ENCODE measurements at places on chromosomes 7 and 10.

GRCh38 chr10:63262430-63263073, 129.4 kb downstream of the NRBF2 start:
- DNase-seq: no peak

- DNase-seq: no peak
Measured at GRCh38 chr7:29248713-29249382, 54.3 kb downstream of the CHN2 start.

DNA sequence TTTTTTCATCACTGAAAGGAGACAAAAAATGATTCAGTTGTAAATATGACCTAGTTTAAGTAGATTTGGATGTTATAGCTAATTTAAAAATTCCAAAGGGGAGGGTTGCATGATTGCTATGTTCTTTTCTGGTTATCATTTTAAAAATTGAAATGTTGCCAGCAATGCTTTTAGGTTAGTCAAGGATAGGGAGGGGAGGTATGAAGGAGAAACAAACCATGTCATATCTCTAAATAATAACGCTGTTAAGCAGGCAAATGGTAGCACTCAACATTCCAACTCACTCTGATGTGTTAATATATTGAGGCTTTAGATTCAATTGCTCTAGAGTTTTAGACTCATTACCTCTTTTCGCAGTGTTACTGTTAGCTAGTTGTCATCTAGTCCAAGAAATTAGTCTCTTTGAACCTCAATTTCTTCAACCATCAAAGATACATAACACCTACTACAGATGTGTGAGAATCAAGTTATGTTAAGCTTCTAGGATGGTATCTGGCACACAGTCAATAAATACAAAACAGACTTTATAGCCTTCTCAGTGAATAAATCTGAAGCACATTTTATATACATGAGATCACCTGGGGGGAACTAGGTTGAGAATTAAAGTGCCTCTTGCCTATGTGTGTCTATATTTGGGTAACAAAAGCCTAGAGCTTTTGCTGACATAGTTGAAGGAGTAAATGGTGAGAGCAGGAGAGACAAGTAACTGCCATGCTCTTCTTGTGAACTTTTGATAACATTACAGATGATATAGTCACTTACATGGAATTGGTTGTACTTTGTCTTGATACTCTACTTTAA, 124.9 kb downstream of the CSTF2T start:
- no peak for DNase-seq

DNA sequence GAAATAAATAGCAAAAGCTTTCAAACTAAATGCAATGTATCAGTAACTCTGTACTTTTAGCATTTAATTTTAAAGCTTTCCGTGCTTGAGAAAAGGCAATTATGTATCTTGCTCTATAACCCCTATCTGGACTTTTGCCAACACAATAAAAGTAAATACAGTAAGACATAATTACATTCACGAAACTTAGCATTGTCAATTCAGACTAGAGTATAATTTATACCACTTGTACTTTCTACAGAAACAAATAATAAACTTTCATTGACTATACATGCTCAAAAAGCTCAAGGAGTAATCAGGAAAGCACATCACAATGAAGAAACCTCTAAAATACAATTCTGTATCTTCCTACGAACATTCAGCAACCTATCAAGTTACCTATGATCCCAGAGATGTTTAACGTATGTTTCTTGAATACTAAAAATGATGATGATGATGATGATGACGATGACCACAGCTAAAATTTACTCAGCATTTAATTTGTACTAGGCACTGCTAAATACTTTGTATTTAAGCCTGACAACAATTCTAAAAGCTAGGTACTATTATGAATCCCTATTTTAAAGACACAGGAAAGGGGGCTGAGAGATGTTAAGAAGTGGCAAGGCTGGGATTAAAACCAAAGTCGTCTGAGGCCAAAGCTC, 44.9 kb downstream of the MINDY3 start:
- DNase-seq: no peak

DNA sequence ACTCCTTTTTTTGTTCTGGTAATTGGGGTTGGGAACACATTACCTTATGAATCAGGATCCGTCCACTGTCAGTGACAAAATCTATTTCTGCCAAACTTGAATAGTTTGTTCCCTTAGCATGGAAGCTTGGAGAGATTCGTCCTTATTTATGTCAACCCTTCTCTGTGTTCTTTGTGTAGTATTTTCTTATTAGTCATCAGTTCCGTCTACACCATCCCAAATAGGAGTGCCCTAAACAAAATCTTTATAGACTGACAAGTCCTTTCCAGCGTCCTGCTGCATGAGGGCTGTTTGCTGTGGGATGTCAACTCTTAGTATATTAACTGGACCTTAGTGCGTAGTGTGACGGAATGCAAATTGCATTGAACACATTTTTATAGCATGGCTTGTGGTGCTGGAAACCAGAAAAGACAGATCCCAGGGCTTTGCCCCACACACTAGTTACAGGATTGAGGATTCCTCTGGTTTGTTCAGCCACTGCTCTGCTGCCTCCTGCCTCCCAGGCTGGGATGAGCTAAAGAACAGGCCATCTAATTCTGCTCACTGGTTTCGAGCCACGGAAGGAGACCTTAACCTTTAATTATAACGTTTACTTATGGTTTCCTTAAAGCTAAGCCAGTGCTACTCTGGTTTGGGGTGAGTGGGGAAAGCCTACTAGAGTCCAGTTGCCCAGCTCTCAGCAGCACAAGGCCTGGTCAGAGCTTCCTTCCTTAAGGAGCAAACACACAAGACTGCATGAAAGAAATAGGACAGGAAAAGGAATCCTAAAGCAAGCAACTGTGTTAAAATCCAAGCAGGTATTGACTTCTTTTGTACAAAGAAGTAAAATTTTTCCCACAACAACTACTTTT, 194.4 kb downstream of the CCSER2 start:
- no peak for DNase-seq

DNA sequence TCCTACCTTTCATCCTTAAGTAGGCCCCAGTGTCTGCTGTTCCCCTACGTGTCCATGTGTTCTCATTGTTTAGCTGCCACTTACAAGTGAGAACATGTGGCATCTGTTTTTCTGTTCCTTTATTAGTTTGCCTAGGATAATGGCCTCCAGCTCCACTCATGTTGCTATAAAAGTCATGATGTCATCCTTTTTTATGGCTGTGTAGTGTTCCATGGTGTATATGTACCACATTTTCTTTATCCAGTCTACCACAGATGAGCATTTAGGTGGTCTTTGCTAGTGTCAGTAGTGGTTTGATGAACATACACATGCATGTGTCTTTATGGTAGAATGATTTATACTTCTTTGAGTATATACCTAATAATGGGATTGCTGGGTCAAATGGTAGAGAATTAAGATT, 146.2 kb upstream of the SLC26A5 start:
- no peak for DNase-seq

GRCh38 chr10:26860102-26860442, 686 bp downstream of the ABI1 start:
- DNase-seq: peak; percentile 26

- no peak for DNase-seq
Measured at GRCh38 chr7:92697414-92697813, 107.2 kb upstream of the FAM133B start.

GRCh38 chr10:75375838-75376237, 25.7 kb downstream of the ZNF503 start:
- DNase-seq: no peak

DNA sequence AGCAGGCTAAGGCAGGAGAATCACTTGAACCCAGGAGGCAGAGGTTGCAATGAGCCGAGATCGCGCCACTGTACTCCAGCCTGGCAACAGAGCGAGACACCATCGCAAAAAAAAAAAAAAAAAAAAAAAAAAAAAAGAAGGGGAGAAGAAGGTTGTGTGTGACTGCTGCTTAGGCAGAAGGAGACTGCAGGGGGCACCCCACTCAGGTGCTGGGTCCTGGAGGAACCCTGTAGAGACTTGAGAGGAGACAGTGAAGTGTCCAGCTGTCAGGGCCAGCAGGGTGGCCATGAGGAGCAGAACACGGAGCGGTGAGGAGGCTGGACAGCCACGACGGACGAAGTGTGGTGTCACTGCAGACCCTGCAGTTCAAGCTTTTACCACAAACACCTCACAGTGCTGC, 99.0 kb upstream of the NMT2 start:
- DNase-seq: no peak

GRCh38 chr10:69318867-69319727, 40.8 kb downstream of the HK1 start:
- peak; percentile 54 for DNase-seq

- DNase-seq: no peak
Measured at GRCh38 chr7:129262324-129262723, 37.5 kb downstream of the AHCYL2 start.

DNA sequence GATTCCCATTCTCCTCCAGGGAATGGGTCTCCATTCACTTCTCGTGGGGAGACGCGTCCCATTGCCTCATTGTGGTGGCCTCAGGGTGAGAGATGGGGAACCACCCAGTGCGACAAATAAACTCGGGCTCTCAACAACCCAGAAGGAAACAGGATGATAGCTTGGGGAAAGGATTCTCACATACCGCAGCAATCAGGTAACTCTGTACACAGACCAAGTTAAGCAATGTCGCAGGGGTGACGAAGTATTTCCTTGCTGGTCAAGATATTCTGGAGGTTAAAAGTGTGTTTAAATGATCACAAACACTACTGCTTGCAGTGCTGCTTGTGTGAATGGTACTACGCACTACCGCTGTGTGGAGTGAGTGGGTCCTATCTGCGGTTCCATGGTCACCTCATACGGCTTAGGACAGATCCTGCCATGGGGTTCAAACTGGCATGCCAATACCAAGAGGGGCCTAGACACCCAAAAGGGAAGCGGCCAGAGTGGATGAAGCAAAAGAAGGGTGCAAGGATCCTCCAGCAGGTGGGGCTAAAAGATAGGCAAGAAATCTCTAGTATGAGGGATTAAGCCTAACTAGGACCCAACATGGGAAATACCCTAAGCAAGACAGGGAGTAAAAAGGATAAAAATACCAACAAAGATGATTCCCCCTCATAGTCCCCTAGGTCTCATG, 143.8 kb upstream of the TMEM106B start:
- DNase-seq: peak; percentile 42

GRCh38 chr7:104664648-104665047, 336.2 kb downstream of the LHFPL3 start:
- DNase-seq: no peak

DNA sequence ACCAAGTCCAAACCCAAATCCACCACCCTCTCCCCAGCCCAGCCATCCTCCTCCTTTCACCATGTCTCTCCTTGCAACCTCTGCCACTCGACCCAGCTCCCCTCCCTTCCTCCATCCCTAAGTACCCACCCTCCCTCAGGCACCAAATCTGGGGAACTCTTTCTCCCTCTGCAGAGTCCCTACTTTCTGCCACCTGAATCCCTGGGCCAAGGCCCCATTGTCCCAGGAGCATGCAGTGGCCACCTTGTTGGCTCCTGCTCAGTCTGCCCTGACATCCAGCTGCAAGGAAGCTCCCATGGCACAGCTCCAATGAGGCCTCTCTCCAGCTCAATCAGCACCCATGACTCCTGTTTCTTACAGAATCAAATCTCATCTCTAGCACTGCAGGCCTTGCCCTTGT, 5.5 kb upstream of the UNC5B start:
- DNase-seq: no peak

DNA sequence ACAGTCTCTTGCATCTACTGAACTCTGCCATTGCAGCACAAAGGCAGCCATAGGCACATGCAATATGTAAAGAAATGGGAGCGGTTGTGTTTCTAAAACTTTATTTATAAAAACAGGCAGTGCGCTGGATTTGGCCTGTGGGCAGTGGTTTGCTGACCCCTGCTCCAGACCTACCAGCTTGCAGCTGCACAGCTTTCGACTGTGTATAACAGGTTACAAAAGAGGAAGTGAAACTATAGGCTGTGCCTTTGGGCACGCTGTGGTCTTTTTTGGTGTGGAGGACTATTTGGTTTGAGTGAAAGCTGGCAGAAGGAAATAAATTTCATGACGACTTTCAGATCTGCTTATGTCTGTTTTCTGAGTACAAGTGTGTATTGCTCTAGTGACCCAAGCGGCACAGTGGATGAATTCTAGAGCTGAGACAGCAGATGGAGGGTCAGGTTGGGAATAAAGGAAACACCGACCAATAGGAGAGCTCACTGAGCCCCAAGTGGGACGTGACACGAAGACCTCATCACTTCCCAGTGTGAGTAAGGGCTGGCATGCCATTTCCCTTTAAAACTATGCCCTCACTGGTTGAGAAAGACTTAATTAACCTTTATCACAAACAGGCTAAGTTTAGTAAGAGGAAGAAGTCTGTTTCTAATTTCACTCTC, 152.7 kb downstream of the ANK3 start:
- DNase-seq: no peak

- DNase-seq: no peak
Measured at GRCh38 chr10:78605800-78606350, 462.9 kb upstream of the ZMIZ1 start.

DNA sequence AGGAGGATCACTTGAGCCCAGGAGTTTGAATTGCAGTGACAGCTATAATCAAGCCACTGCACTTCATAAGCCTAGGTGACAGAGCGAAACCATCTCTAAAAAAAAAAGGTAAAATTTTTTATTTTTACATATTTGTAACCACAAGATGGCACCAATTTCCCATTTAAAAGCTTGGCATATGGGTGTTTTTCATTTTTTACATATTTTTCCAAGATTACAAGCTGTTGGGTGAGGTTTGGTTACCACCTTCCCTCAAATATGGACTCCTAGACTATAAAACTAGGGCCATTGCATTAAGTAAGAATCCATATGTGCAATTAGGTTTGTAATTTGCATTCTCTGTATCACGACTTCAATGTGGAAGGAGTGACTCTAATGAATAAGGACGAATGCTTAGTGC, 129.3 kb upstream of the ACBD5 start:
- DNase-seq: no peak

GRCh38 chr10:129433266-129433665, 33.8 kb upstream of the MGMT start:
- DNase-seq: no peak

GRCh38 chr10:44932517-44933450, 21.6 kb downstream of the TMEM72 start:
- DNase-seq: peak; percentile 70

GRCh38 chr10:56593120-56593519, 232.1 kb upstream of the ZWINT start:
- no peak for DNase-seq

DNA sequence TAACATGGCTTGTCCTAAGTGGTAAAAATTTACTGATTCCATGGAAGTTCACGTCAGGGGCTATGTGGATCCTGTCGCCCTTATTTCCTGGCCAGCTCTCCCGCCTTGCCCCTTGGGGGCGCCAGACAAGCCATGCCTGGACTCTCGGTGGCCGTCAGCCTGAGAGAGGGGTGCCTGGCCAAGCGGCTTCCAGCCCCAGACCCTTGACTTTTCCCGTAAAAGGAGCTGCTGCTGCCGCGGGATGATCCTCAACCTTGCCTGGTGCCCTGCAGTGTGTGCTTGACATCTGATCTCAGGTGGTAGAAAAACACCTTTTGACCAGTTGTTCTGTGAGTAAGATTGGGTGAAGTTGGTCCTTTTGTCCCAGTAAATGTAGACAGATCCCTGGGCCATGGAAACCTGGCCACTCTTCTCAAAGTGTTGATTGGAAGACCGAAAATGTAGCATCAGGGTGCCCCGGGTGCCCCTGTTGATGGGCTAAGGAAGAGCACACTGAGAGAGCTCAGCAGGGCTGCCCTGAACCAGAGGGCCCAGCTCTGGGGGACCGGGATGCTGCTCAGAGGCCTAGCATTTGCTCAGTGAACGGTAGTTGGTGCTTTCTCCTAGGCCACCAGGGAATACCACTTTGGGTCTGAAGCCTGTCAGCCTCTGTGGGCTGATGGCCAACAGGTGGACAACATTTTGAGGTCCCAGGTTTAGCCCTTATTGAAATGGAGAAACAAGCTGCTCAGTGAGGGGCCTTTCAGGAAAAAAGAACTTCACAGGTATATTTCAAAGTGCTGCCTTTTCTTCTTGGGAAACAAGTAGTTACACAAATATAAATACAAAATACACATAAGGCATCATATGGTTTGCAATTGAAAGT, 162.5 kb downstream of the LRMDA start:
- DNase-seq: no peak

GRCh38 chr7:80659120-80660055, 20.9 kb downstream of the CD36 start:
- no peak for DNase-seq
